ENCODE measurements at places on chromosomes 6 and 20. TPM values are rescaled to one million over a fixed set of nuclear protein-coding genes. Genes with fewer than 3 reads are reported as not detected.

The SLC22A7 gene
- not detected for total RNA-seq

The SIRPA gene
- 93.8 TPM for total RNA-seq

The TUBB2A gene
- total RNA-seq = 15.4 TPM

The SIRPD gene
- total RNA-seq = 0.78 TPM

The FAM209B gene
- total RNA-seq = not detected

The PGM3 gene
- total RNA-seq = 37.3 TPM

The PCSK2 gene
- total RNA-seq = 17.7 TPM

The MYCT1 gene
- 23.5 TPM for total RNA-seq

The FKBP1C gene
- 0.52 TPM for total RNA-seq

The ADTRP gene
- total RNA-seq = 21.0 TPM

The FBXO5 gene
- 4.9 TPM for total RNA-seq

The HLA-B gene
- 2,632 TPM for total RNA-seq

The POM121L2 gene
- total RNA-seq = not detected

The GPLD1 gene
- 3.1 TPM for total RNA-seq

The WFDC10B gene
- not detected for total RNA-seq

The SEL1L2 gene
- not detected for total RNA-seq

The HLA-A gene
- total RNA-seq = 1,071 TPM

The UNC5CL gene
- total RNA-seq = 1.4 TPM

The BPIFA1 gene
- not detected for total RNA-seq

The OR2J3 gene
- not detected for total RNA-seq

The TRIM31 gene
- 0.35 TPM for total RNA-seq

The ZFP57 gene
- total RNA-seq = not detected

The RBPJL gene
- total RNA-seq = not detected

The FABP7 gene
- total RNA-seq = not detected

The CD109 gene
- total RNA-seq = 22.1 TPM

The GNRH2 gene
- total RNA-seq = not detected

The STMN3 gene
- total RNA-seq = 12.4 TPM

The NT5DC1 gene
- 49.7 TPM for total RNA-seq

The CST2 gene
- total RNA-seq = not detected

The GNAS-AS1 gene
- total RNA-seq = 1.1 TPM

The LSM2 gene
- 30.8 TPM for total RNA-seq

The MAN1A1 gene
- 74.0 TPM for total RNA-seq

The LCA5 gene
- total RNA-seq = 5.4 TPM

The HFE gene
- total RNA-seq = 9.2 TPM

The PRKN gene
- total RNA-seq = 2.7 TPM

The HLA-DQB2 gene
- 62.8 TPM for total RNA-seq

The BMP6 gene
- total RNA-seq = 6.6 TPM

The NKX2-4 gene
- total RNA-seq = not detected

The MAK gene
- total RNA-seq = 0.29 TPM

The IL17F gene
- total RNA-seq = not detected

The SOX4 gene
- 20.0 TPM for total RNA-seq
